ENCODE measurements at places on chromosomes 16 and 17. TPM values are rescaled to one million over a fixed set of nuclear protein-coding genes. Genes with fewer than 3 reads are reported as not detected.

GH2 gene
- total RNA-seq = not detected

EVPL gene
- total RNA-seq = 0.16 TPM

KRTAP3-1 gene
- total RNA-seq = not detected

PRR11 gene
- total RNA-seq = 0.52 TPM

LPO gene
- not detected for total RNA-seq

All from bronchial smooth muscle cell (primary cell).